Activated CD4-positive, alpha-beta T cell treated with anti-CD3 and anti-CD28 coated beads, Interleukin-2, amount 50 U/mL, for 48 hours (primary cell): ENCODE measurements at places on chromosomes 13 and 19.

DNA sequence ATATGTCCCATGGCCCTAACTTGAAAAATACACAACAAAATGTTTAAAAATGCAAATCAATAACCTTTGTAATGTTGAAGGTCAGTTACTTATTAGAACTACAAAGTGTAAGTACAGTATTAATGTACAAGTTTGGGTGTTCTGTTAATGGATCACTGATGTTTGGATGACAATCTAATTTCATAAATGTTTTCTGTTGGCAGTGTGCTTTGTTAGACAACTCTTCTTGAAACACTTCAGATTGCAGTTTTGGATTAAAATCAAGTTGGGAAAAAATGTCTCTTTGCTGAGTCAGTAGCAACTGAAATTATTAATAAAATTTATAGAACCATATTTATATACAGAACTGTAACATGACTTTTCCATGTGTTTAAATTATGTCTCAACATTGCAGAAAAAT, 1063.5 kb upstream of the PCDH9 start:
- no peak for DNase-seq

- DNase-seq: no peak
Observed at GRCh38 chr19:47039239-47039874, 9.1 kb downstream of the TMEM160 start.

DNA sequence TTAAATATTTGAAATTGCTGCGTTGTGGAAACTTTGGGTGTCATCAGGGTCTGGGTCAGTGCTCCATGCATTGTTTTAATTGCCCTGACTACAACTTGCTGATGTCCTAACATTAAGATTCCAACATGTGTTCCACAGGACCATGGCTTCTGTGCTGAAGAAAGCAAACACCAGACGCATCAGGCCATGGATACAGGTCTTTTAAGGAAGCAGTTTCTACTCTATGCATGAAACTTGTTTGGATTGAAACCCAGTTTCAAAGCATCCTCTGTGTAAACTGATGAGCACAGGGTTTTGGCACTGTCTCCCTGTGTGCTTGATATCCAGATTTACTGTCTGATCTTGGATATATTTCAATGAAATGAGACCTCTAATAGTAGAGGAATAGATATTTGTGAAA, 328.4 kb upstream of the SLC10A2 start:
- no peak for DNase-seq

GRCh38 chr19:56141417-56141993, 418 bp downstream of the ZNF444 start:
- peak; percentile 35 for DNase-seq

DNA sequence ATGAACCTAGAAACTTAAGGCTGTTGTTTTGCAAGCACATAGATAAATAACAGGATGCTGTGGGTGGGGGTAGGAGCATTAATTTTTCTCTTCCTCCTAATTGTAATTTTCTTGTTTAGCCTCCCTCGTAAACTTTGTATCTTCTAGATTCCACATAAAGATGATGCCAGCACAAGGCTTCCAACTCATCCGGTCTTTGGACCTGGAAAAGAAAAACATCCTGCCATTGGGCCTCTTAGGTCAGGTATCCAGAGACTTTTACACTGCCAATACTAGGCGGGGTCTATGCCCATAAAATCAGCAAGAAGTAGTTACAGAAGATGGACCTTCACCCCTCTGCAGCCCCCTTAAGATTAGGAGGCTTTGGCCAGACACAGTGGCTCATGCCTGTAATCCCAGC, 35.4 kb upstream of the KPNA3 start:
- DNase-seq: no peak

DNA sequence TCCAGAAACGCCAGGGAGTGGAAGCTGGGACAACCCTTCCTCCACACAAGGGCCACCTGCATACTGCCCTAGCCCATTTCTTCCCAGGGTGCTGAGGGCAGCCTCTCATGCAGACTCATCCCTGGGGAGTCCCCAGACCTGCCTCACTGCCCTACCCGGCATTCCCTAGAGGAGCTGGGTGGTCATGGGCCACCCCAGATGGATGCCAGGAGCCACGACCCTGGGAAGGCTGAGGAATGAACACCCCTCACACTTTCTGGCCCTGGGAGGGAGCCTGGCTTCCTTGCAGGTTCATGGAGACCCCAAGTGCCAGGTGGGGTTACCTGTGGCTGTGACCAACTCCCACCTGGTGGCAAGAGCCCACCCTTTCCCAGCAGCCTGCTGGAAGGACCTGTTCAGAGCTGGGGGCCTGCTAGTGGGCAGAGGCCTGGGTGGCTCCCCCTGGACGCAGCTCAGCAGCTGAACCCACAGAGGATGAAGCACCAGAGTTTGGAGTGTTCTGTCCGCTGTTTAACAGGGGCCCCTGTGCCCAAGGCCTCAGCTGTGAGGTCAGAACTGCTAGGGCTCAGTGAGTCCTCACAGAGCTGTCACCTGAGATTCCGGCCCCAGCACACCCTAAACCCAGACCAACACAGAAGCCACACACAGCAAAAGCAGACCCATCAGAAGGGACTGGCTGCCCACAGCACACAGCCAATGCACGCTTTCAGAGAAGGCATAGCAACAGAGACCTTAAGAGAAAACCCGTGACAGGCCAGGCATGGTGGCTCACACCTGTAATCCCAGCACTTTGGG, 6.6 kb downstream of the ACP4 start:
- DNase-seq: no peak

- DNase-seq: no peak
Observed at GRCh38 chr19:55259540-55260210, 858 bp upstream of the PPP6R1 start.

- DNase-seq: no peak
Observed at GRCh38 chr19:4399812-4400134, 574 bp downstream of the SH3GL1 start.

DNA sequence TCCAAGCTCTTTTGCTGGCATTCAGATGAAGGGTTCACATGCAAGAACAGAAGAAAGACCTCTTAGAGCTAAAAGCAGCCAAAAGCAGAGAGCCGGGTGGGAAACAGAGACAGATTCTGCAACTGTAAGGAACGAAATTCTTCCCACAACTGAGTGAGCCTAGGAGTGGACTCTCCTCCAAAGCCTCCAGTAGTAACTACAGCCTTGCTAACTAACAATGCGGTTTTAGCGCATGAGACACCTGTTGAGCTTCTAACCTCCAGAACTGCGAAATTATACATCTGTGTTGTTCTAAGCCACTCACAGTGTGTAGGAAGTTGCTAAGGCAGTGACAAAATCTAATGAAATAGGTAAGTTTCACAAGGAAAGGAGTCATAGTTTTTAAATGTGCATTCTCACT, 98.1 kb upstream of the SLITRK1 start:
- DNase-seq: no peak

DNA sequence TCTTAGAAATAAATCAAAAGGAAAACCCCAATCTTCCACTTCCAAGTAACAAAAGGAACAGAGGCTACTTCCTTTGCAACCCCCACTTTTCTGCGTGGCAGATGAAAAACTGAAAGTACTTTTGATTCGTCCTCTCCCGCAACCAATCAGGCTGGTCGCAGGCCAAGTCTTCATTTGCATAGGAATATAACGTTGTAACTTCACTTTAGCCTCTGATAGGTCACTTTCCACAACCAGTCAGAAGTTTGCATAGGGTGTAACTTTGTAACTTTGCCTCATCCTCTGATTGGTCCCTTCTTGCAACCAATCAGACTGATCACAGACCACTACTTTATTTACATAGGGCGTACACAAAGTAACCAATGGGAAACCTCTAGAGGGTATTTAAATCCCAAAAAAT, 37.2 kb downstream of the TGDS start:
- DNase-seq: no peak

DNA sequence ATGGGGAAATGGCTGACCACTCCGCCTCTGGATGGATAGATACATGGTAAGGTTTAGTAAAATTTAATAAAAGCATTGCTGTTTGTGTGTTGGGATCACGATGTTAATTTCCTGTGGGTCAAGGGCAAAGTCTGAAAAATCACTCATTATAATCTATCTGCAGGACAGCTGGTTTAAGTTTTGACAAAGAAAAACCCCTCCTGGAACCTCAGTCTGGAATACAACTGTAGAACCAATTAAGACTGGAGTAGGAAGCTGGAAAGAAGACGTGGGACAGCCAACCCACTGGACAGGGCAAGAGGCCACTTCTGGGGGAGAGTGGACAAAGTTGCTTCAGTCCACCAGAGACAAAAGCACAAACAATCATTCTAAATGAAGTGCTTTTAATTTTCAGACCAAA, 1.6 kb upstream of the PRKACA start:
- no peak for DNase-seq

- DNase-seq: no peak
Observed at GRCh38 chr19:20840371-20840770, 64.3 kb downstream of the ZNF66 start.

- DNase-seq: no peak
Observed at GRCh38 chr13:112251930-112252585, 124.1 kb upstream of the SPACA7 start.

DNA sequence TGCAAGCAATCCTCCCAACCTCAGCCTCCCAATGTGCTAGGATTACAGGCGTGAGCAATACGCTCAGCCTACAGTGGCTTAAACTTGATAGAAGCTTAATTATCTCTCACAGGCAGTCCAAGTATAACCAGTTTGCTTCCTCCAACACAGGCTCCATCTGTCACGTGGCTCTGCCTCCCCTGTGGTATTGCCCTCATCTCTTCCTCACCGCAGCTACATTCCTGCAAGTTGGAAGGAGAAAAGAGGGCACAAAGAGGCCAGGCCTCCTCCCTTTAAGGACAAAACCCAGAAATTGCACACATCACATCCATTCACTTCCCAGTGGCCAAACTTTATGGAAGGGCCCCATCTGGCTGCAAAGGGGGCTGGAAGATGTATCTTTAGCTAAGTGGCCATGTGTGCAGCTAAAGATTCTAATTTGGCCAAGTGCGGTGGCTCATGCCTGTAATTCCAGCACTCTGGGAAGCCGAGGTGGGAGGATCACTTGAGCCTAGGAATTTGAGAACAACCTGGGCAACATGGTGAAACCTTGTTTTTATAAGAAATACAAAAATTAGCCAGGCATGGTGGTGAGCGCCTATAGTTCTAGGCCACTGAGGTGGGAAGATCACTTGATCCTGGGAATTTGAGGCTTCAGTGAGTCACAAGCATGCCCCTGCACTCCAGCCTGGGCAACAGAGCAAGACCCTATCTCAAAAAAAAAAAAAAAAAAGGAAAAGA, 3.1 kb upstream of the SDHAF1 start:
- no peak for DNase-seq

- no peak for DNase-seq
Observed at GRCh38 chr19:51602189-51602854, 27.9 kb downstream of the SIGLEC5 start.

DNA sequence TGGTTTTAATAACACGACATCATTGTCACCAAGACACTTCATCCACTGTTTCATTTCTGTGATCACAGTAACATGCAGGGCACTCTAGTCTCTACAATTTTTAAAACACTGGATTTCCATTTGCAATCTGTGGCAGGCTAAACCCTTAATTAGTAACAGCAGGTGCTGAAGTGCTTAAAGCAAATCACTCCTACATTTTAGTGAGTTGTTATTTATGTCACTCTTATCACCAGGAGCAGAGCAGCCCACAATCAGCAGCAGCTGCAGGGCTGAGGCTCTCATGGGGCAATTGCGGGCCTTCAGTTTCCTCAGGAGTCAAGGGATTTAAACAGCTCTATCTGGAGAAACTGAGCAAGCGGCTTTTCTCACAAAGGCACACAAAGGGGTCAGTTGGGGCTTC, 1.6 kb downstream of the SOHLH2 start:
- DNase-seq: no peak

DNA sequence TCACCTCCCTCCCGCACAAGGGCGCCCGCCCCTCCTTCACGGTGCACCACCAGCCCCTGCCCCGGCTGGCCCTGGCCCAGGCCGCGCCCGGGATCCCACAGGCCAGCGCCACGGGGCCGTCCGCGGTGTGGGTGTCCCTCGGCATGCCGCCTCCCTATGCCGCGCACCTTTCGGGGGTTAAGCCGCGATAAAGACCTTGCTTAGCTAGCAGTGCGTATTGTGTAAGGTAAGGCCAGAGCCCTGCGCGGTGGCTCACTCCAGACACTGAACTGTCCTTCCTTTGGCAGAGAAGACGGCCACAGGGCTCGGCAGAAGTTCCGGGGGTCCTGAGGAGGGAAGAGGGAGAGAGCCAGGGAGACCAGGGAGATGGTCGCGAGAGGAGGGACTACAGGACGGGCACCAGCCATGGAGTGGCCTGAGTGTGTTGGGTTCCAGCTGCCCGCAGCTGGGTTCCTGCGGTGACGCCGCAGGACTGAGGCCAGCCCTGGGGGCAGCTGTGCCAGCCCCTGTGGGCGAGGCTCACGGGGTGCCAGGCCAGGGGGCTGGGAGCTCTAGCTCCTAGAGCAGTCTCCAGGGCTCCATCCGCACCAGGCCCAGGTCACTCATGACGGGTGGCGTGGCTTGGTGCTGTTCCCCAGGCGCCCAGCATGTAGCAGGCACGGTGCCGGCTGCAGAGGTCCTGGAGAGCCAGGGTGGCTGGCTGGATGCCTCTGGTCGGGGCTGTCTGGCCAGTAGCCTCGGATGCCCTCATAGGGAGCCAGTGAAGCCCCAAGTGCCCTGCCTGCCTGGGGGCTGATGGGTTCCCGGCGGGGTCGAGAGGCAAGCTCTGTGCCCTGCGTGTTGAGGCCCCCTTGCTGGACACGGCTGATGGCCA, 7.7 kb downstream of the PLEKHJ1 start:
- no peak for DNase-seq

DNA sequence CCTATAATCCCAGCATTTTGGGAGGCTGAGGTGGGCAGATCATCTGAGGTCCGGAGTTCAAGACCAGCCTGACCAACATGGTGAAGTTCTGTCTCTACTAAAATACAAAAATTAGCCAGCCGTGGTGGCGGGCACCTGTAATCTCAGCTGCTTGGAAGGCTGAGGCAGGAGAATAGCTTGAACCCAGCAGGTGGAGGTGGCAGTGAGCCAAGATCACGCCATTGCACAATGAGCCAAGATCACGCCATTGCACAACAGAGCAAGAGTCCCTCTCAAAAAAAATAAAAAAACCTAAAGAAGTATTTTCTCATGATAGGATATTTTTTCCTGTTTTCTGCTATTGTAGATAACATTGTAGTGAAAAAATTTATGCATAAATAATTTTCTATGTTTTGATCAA, 13.3 kb downstream of the IFT88 start:
- no peak for DNase-seq
